Fibroblast of the conjunctiva (primary cell): ENCODE measurements at places on chromosomes 7 and 10.

- DNase-seq: no peak
These were observed 110.1 kb downstream of the CD36 start for GRCh38 chr7:80748363-80749042.

- DNase-seq: no peak
These were observed 324.7 kb downstream of the TCERG1L start for GRCh38 chr10:130986846-130987245.

DNA sequence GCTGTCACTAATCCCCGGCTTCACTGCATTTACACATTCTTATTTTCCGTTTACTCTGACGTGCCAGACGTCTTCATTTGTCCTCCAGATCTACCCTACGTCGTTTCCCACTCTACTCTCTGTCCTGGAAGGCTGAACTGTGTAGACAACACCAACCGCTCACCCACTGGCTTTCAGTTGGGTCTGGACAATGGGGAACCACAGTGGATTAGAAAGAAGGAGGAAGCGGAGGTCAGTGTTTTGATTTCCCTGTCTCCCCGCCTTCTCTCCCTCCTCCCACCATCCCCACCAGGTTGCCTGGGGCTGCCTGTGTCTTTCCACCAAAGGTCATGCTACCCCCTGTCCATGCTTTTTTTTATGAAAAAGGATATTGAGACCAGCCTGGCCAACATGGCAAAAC is 14.0 kb upstream of the CTBP2 start:
- DNase-seq: no peak

GRCh38 chr10:106997721-106998120 is 166.8 kb downstream of the SORCS1 start:
- DNase-seq: no peak

- no peak for DNase-seq
These were observed 59.1 kb downstream of the CXCL12 start for GRCh38 chr10:44325596-44326307.

DNA sequence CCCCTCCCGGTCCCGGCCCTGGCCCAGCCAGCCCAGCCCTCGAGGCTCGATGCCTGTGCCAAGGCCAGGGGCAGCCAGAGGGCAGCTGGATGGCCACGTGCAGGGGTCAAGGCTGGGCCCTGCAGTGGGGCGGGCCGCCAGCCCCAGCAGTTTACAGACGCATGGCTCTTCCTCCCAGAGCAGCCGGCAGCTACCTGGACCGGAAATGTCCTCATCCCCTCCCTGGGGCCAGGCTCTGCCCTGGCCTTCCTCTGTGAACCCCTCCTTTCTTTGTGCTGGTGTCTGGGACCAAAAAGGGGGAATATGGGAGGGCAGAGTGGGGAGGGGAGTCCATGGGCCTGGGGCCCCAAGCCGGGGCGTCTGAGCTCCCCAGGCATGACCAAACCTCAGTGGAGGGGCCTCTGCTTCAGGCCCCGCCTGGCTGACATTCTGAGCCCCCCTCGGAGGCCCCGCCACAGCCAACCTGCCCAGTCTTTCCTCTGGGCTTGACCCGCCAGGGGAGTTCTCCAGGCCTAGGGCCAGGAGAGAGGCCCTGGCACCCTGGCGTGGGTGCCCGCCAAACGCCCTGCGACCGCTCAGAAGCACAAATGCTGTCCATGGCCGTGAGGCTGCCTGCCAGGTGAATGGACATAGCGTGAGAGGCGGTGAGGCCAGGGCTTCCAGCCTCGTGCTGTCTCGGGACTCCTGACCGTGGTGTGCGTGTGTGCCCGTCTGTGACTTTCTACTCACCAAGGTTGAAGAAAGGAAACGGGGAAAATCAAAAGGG is 24.7 kb upstream of the AMZ1 start:
- no peak for DNase-seq

DNA sequence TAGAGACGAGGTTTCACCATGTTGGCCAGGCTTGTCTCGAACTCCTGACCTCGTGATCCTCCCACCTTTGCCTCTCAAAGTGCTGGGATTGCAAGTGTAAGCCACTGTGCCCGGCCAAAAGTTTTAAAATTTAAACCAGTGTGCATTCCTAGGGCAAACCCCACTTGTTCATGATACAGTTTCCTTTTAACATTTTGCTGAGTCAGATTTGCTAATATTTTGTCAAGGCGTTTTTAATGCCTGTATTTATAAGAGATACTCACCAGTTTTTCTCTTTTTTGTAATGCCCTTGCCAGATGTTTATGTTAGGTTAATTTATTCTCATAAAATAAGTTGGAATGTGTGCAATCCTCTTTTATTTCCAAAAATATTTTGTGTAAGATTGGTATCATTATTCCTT is 927.4 kb downstream of the DNAJB9 start:
- no peak for DNase-seq

DNA sequence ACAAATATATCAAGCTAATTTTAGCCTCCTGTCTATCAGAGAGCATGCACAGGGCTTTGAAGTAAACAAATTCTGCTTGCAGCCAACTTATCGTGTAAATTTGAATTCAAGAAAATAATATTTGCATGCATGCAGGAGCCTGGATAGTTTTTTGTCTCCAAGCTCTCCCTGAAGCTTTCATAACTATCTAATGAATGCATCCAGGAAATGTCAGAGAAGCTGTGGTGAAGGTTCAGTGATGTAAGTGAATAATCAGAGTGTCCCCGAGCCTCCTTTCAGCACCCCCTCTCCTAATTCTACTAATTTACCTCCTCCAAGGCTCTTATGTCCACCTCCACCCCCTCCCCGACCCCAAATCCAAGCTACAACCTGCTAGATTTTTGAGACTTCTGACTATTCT is 172.0 kb upstream of the ZNF32 start:
- DNase-seq: no peak

DNA sequence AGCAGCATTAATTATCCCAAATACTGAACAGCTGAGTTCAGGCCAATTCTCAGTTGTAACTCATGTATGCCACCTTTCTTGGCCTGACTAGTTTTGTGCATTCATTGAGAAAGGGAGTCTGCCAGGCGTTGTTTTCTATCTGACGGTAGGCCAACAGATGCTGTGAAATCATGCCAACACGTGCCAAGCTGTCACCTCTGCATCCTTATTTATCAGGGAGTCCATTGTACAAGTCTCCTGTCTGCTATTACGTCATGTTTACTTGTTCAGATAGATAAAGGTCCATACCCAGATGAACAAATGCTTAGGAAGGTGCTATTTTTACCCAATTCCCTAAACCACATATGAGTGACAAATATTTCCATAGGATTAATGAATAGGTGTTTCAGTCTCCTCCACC is 127.2 kb upstream of the CDK6 start:
- DNase-seq: no peak

GRCh38 chr10:77902159-77902558 is 24.4 kb downstream of the DLG5 start:
- no peak for DNase-seq

DNA sequence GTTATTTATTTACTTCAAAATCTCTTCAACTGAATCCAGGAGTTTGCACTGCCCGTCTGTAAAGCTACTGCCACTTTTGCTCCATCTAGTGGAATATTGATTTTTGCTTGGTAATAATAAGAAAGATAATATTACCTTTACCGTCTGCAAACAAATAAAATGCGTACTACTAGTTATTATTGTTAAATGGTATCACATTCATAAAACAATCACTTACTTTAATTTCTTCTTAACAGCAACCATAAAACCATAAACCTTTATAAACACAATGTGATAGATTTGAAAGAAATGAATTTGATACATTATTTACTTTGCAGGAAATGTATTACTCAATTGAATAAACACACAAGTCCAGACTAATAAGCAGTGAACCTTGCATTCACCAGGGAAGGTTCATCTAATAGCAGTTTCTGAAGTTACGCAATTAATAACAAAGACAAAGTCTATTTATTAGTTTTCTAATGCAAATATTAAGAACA is 6.4 kb downstream of the AGMO start:
- DNase-seq: no peak

DNA sequence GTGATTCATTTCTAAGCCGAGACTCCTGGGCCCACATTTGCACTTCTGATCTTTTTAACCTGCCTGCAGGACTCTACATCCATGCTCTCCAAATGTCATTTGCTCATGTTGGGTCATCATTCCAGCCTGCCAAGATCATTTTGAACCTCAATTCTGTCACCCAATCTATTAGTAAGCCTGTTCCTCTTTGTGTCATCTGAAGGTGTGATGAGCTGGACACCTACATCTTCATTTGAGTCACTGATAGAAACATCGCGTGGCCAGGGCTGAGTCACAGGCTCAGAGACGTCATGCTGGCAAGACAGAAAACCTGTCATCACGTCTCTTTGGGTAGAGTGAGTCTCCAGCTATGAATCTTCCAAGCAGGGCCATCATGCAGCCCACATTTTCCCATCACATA is 65.3 kb upstream of the SLF2 start:
- DNase-seq: no peak

- no peak for DNase-seq
These were observed 5.1 kb upstream of the ITGB1 start for GRCh38 chr10:32963096-32963495.

- DNase-seq: no peak
These were observed 185.6 kb downstream of the PAXIP1 start for GRCh38 chr7:154817224-154817896.

DNA sequence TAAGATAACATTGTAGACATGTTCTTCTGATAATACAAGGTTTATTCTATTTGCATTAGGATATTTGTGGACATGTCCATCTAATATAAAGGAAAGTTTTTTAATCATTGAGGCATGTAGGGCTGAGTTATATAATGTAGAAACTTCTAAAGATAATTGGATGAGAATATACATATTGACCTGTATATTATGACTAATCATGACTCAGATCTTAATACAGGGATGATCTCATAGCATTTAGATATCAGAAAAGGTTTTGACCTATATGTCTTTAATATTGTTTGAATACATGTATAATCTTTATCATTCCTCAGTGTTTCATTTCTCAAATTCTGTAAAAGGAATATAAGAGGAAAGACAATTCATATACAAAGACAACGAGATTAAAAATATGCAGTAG is 39.2 kb downstream of the CD36 start:
- no peak for DNase-seq

GRCh38 chr10:91565226-91565625 is 67.6 kb downstream of the PPP1R3C start:
- DNase-seq: no peak

GRCh38 chr7:67462781-67463191 is 466.2 kb downstream of the TYW1 start:
- DNase-seq: no peak

GRCh38 chr10:122515022-122515424 is 45.5 kb upstream of the DMBT1 start:
- DNase-seq: no peak

- DNase-seq: no peak
These were observed 64.2 kb upstream of the VWDE start for GRCh38 chr7:12467837-12468236.

DNA sequence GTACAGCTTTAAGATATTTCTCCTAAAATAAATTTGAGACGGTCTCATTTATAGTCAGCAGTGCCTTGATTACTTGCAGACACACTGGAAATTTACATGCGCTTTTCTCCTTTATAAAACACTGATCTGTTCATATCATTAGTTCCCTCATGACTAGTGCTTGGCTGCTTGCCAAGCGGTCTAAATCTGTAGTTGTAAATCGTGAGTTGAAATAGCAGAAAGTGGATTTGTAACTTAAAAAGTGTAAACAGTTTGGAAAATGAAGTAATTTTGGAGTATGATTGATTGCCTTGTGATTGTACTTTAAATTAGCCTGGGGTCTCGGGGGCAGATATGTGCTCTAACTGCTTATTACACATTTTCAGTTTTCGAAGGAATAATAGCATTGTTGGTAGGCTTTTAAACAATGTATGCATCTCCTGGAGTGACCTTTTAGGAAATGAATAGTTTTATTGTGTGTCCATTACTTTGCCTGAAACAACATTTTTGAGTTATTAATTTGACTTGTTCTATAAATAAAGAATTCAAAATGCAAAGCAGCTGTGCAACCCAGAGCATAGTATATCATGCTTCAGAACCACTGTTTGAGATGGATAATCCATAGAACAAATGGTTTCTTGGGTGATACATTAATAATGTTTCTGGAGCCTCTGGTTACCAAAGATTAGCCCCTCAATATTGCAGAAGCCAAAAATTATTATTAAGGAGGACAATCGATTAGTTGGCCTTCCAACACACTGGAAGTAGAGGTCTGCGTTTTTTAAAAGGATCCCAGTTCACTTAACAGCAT is 73.3 kb downstream of the ARID5B start:
- DNase-seq: peak; percentile 48

- peak; percentile 79 for DNase-seq
These were observed 114.7 kb upstream of the FAM171A1 start for GRCh38 chr10:15485684-15486316.

DNA sequence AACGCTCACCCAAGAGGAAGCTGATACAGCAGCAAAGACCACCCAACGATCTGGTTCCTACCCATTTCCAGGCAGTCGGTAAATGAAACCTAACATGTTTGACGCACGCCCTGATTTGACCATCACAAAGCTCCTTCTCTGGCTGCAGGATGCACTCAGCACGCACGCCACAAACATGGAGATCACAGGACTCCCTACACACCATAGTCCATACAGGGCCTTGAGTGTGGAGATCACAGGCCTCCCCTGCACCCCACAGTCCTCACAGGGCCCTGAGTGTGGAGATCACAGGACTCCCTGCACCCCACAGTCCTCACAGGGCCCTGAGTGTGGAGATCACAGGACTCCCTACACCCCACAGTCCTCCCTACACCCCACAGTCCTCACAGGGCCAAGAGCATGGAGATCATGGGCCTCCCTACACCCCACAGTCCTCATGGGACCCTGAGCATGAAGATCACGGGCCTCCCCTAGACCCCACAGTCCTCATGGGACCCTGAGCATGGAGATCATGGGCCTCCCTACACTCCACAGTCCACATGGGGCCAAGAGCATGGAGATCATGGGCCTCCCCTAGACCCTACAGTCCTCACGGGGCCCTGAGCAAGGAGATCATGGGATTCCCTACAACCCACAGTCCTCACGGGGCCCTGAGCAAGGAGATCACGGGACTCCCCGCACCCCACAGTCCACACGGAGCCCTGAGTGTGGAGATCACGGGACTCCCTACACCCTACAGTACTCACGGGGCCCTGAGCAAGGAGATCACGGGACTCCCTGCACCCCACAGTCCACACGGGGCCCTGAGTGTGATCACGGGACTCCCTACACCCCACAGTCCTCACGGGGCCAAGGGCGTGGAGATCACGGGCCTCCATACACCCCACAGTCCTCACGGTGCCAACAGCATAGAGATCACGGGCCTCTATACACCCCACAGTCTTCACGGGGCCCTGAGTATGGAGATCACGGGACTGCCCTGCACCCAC is 409.2 kb downstream of the DNAJB6 start:
- no peak for DNase-seq

DNA sequence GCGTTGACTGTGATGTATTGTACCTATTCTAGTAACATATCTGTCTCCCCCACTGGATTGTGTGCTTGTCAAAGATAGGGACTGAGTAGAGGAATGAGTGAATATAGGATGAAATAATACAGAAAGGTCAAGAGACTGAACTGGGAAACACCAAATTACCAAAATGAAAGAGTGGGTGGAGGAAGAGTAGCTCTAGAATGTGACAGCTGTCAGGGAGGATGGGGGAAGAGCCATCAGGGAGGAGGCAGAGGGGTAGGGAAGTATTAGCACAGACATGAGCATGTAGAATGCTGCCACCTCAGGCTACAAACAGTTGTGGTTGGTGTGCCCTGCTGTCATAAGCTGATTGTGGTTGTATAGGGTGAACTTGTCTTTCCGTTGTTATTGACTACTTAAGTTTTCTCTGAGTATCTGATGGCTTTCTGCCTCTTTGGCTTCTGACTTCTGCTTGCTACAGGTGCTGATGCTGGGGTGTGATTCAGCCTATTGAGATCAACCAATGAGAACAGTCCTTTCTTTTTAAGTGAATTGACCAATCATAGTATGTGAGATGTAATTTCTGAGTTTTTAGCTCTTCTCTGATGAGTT is 5.6 kb downstream of the CCSER2 start:
- DNase-seq: no peak

- no peak for DNase-seq
These were observed 233.6 kb upstream of the PPP1R3A start for GRCh38 chr7:114152314-114152938.
